NT2/D1 (cell line): ENCODE measurements at places on chromosomes 16 and 17.
A peak's percentile ranks its signal among the peaks of the same experiment; 100 is the strongest.

DNA sequence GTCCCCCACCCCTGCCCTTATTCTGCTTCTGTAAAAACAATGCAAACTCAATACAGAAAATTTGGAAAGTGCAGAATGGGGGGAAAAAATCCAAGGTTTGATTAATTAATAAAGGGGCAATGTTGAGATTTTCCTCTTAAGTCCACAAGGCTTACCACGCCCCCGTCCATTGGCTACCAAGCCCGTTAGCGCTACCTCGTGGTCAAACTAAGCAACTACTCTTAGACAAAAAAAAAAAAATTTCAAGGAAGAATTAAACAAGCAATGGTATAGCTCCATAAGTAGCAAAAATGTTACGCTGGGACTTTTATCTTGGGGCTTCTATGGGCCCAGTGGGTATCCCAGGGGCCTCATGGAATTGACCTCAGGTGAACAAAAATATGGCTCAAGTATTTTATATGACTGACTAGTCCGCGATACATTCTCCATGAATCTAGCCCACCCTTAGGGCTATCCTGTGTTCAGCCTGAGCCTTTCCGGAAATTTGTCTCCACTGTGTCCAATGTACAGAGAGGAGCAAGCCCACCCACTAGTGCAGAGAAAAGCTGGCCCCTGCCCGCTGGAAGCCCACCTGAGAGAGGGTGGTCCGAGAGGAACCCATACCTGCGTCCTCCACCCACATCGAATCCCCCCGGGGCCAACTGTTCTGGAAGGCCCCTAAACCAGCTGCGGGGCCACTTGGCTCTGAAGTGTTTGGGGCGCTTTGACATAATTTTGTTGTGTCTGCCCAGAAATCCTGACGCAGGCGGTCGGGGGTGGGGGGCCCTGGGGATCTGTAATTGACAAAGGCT, 19.1 kb upstream of the TEX2 start:
- peak; percentile 49 for DNase-seq

DNA sequence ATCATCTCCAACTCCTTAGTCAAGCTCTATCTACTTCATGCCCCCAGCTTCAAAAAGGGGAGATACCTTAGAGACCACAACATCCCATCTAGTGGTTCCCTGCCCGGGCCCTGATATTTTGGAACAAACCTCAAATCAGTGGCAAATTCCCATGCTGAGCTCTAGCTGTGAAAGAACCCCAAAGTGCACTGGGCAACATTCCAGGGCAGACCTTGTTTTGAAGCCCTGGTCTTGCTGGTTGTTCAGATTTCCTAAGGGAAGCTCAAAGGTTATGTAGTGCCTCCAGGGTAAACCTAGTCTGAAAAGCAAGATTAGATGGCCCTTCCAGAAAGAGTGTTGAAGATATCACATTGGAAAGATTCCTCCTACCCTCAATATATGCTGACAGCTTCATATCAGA, 16.3 kb downstream of the FAM117A start:
- DNase-seq = no peak

DNA sequence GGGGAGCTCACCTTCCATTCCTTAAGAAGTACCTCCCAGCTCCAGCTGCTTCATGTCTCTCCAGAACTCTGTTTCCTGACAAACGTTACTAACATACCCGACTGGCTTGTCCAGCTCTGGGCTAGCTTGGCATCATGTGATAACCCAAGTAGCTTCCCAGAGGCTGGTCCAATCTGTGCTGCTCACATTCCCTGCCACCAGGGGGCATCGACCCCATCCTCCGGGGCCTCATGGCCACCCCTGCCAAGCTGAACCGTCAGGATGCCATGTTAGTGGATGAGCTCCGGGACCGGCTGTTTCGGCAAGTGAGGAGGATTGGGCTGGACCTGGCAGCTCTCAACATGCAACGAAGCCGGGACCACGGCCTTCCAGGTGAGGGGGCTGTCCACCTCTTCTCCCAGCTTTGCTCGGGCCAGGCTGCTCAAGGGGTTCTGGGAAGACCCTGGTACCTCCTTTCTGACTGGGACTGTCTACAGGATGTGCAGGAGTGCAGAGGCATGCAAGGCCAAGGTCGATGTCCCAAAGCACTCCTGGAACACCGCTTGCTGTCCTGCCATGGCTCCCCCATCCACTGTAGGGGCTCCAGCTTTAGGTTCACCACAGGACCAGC, 7.6 kb downstream of the EPX start:
- peak; percentile 33 for DNase-seq

DNA sequence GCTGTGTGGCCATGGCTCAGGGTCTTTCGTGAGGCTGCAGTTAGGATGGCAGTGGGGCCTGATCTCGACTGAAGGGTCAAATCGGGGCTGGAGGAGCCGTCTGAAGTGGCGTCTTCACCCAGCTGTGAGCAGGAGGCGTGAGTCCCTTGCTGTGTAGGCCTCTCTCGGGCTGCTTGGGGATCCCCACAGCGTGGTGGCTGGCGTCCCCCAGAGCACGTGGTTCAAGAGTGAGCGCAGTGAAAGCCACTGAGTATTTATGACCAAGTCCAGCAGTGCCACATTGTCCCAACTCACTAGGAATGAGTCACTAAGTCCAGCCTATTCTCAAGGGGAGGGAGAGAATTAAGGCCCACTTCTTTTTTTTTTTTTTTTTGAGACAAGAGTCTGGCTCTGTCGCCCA, 11.7 kb upstream of the TCF25 start:
- no peak for DNase-seq

GRCh38 chr16:67053767-67054334, 24.9 kb downstream of the CBFB start:
- DNase-seq = no peak

GRCh38 chr16:85563515-85564276, 49.4 kb upstream of the GSE1 start:
- DNase-seq = no peak

- no peak for DNase-seq
Measured at GRCh38 chr17:50063561-50064252, 7.8 kb downstream of the ITGA3 start.

DNA sequence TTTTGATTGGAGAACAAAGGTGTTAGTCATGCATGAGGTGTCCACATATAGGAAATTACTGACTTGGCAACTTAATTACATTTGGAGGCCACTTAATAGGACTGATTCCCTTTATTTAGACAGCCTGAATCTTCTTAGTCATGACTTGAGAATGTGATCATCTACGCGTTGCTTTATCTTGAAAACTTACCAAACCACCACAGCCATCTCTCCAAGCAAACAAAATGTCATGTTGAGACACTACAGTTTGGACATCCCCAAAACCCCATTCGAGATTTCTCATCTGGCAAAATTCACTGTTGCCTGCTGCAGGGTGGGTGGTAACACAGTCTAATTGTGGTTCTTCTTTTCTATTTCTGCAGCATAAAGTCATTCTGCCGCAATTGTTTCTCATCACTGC, 176.5 kb upstream of the CDH5 start:
- no peak for DNase-seq

- no peak for DNase-seq
Measured at GRCh38 chr17:71183066-71183660, 937.7 kb upstream of the SOX9 start.

DNA sequence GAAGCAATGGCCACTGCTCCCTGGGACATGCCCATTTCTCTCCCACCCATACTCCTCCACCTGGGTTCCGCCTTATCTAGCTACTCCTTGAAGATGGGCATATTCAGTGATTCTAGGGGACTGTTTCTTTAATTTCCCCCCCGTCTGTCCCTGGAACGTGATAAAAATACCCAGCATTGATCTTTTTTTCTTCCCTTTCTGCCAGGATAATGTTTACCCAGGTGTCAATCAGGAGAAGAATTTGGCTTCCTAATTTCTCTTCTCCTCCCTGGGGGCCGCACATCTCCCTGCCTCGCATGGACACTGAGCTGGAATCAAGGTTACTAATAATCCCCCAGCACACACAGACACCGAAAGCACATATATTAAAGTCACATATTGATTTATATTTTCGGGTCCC, 35.2 kb downstream of the DCAKD start:
- DNase-seq = no peak

GRCh38 chr16:1527836-1528811, 5.3 kb upstream of the TMEM204 start:
- DNase-seq = no peak

GRCh38 chr17:29615492-29616299, 7.0 kb downstream of the CORO6 start:
- DNase-seq = peak; percentile 55
